ENCODE measurements at places on chromosomes 7 and 10. TPM values are rescaled to one million over a fixed set of nuclear protein-coding genes. Genes with fewer than 3 reads are reported as not detected.

BTBD16 gene
- not detected for total RNA-seq

PTER gene
- total RNA-seq = 26.4 TPM

ANKRD7 gene
- total RNA-seq = 0.85 TPM

MKX gene
- 0.43 TPM for total RNA-seq

LBX1 gene
- not detected for total RNA-seq

PTN gene
- 0.24 TPM for total RNA-seq

POU6F2 gene
- total RNA-seq = not detected

STOX1 gene
- total RNA-seq = 0.21 TPM

ANXA8L1 gene
- 183 TPM for total RNA-seq

NPY4R2 gene
- total RNA-seq = 0.72 TPM

CLDN3 gene
- total RNA-seq = not detected

FAM25A gene
- total RNA-seq = 10.8 TPM

FAM25C gene
- total RNA-seq = not detected

GJC3 gene
- 0.24 TPM for total RNA-seq

PRR15 gene
- total RNA-seq = 1.3 TPM

GPR85 gene
- total RNA-seq = 0.48 TPM

LIPF gene
- total RNA-seq = not detected

FAM221A gene
- total RNA-seq = 1.2 TPM

CLRN3 gene
- not detected for total RNA-seq

AEBP1 gene
- 3.6 TPM for total RNA-seq

EIF5AL1 gene
- total RNA-seq = 0.48 TPM

ASZ1 gene
- total RNA-seq = not detected

SPDYE11 gene
- not detected for total RNA-seq

CALHM3 gene
- total RNA-seq = not detected

TBX20 gene
- not detected for total RNA-seq

COL17A1 gene
- 856 TPM for total RNA-seq

CRTAC1 gene
- total RNA-seq = not detected

DKK1 gene
- total RNA-seq = 11.9 TPM

ENO4 gene
- not detected for total RNA-seq

UTF1 gene
- total RNA-seq = not detected

PNLIPRP1 gene
- not detected for total RNA-seq

TMEM236 gene
- not detected for total RNA-seq

CCDC6 gene
- total RNA-seq = 41.2 TPM

WDR86 gene
- 0.24 TPM for total RNA-seq

OR6B1 gene
- total RNA-seq = not detected

RTKN2 gene
- 1.9 TPM for total RNA-seq

FAM180A gene
- not detected for total RNA-seq

COL28A1 gene
- 0.24 TPM for total RNA-seq

MLXIPL gene
- not detected for total RNA-seq

CYP26A1 gene
- total RNA-seq = not detected

CDHR1 gene
- total RNA-seq = 4.0 TPM

NAMPT gene
- total RNA-seq = 325 TPM

YAE1 gene
- 17.9 TPM for total RNA-seq

PON1 gene
- total RNA-seq = not detected

GPR158 gene
- under 0.01 TPM for total RNA-seq

SFRP5 gene
- not detected for total RNA-seq

ZKSCAN5 gene
- 7.0 TPM for total RNA-seq

Data from tracheal epithelial cell (primary cell).